ENCODE measurements at places on chromosomes 11 and 22. TPM values are rescaled to one million over a fixed set of nuclear protein-coding genes. Genes with fewer than 3 reads are reported as not detected.

DNA sequence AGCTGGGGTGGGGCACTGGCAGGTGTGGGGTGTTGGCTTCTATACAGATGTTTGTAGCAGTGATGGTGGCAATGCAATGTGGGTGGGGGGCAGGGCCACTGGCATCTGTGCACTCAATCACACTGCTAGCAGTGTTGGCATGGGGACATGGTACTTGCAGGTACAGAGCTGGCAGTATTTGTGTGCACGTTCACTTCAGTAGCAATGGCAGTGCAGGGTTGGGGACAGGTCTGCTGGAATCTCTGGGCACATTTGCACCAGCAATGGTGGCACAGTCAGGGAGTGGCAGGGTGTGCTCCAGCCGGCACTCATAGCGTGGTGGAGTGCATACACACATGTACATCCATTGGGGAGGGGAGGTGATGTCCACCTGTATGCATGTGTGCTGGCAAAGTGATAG, 775.2 kb downstream of the CNTN5 start:
- no peak for DNase-seq
- no peaks in the 10 kb centered on the region for H3K4me1 ChIP-seq
- no peaks in the 10 kb centered on the region for H3K36me3 ChIP-seq
- H3K27ac ChIP-seq, result no peak overlapping the region
- no peaks in the 10 kb centered on the region for H3K27me3 ChIP-seq

DNA sequence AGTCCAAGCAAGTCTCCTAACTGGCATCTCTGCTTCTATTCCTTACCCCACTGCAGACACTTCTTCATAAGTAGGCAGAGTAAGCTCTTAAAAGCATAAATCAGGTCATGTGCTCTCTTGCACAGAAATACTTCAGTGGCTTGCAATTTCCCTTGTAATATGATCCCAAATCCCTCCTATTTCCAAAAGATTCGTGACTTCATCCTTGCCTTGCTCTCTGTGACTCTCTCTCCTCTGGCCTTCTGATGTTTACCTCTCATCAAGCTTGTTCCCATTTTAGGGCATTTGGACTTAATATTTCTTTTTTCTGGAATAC, 37.4 kb upstream of the NCR3LG1 start:
- H3K4me1 ChIP-seq, result no peaks in the 10 kb centered on the region
- H3K4me3 ChIP-seq, result no peak overlapping the region
- no peak overlapping the region for H3K27ac ChIP-seq
- peaks cover 8% of the 10 kb centered on the region for H3K36me3 ChIP-seq
- no peaks in the 10 kb centered on the region for H3K27me3 ChIP-seq

BTG4 gene
- 0.23 TPM for total RNA-seq

- no peaks in the 10 kb centered on the region for H3K4me1 ChIP-seq
- no peaks in the 10 kb centered on the region for H3K27me3 ChIP-seq
- H3K27ac ChIP-seq, result no peak overlapping the region
- DNase-seq, result no peak
These were observed 13.5 kb upstream of the FTH1 start for GRCh38 chr11:61980783-61981541.

GRCh38 chr11:110481523-110481922, 51.8 kb downstream of the FDX1 start:
- no peaks in the 10 kb centered on the region for H3K36me3 ChIP-seq
- DNase-seq, result no peak
- H3K4me1 ChIP-seq, result no peaks in the 10 kb centered on the region
- no peak overlapping the region for H3K27ac ChIP-seq
